Natural killer cell treated with Interleukin-12 subunit alpha and Interleukin-12 subunit beta and Interleukin-15 and Interleukin-18, amount 100 ng/mL, for 72 hours (primary cell): ENCODE measurements at places on chromosomes 5 and 9. TPM values are rescaled to one million over a fixed set of nuclear protein-coding genes. Genes with fewer than 3 reads are reported as not detected.

The AQP3 gene
- total RNA-seq = 1.4 TPM

The ADRA1B gene
- not detected for total RNA-seq

The SPINK6 gene
- total RNA-seq = not detected

The CCNO gene
- total RNA-seq = not detected

The TSLP gene
- total RNA-seq = not detected

The TEX48 gene
- not detected for total RNA-seq

The DMRT2 gene
- total RNA-seq = not detected

The FGF1 gene
- not detected for total RNA-seq

The EXOSC2 gene
- total RNA-seq = 103 TPM

The AGXT2 gene
- total RNA-seq = not detected

The PGM5 gene
- not detected for total RNA-seq

The KIF2A gene
- 201 TPM for total RNA-seq

The ARSI gene
- not detected for total RNA-seq

The CDKN2AIPNL gene
- total RNA-seq = 28.2 TPM

The GABRA6 gene
- not detected for total RNA-seq

The GADD45G gene
- 68.6 TPM for total RNA-seq

The RASGEF1C gene
- total RNA-seq = not detected

The ISL1 gene
- not detected for total RNA-seq

The SLC6A3 gene
- total RNA-seq = not detected

The INSYN2B gene
- total RNA-seq = not detected

The TMEM267 gene
- total RNA-seq = 20.6 TPM

The ZDHHC11 gene
- 8.1 TPM for total RNA-seq

The FIBCD1 gene
- not detected for total RNA-seq

The PCA3 gene
- not detected for total RNA-seq

The PCDHB10 gene
- not detected for total RNA-seq

The STPG3 gene
- total RNA-seq = not detected

The KIF4B gene
- not detected for total RNA-seq

The SPAAR gene
- total RNA-seq = not detected

The TAF11L2 gene
- total RNA-seq = not detected
